Esophagus squamous epithelium (tissue), 5 donors: ENCODE measurements at places on chromosomes 3 and 15.

DNA sequence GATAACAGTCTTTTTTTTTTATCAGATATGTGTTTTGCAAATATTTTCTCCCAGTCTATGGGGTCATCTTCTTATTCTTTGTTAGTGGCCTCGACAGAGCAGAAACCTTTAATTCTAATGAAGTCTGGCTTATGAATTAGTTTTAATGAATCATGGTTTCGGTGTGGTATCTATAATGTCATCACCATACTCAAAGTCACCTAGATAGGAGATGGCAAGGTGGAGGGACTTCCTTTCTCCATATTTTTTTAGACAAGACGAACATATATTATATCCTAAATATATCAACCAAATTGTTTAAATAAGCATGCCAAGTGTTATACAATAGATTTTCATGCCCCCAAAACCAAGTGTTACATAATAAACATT lies 60.4 kb downstream of the CD200 start:
- no peak for DNase-seq

DNA sequence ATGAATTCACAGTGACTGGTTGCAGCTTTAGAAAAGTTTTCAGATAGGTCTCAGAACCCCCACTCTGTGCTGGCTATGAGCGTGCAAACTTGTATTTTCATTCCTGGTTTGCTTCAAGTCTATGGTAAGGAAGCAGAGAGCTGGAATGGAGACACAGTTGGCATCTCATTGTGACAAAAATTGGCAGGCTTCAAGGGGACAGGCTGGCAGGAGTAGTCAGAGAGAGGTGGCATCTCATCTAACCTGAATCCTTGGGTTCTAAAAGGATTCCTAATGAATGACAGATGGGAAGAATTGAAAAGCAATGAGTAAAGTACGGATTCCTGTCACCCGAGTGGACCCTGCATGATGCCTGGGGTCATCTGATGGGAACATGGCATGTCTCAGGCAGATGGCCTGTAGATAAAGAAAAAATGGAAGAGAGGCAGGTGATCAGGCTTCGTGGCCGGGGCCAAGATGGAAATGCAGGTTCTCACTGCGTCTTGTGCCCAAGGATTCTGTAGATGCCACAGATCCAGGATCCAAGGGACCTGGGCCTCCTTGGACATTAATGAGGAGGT lies 89.4 kb upstream of the ABHD17C start:
- DNase-seq = no peak

DNA sequence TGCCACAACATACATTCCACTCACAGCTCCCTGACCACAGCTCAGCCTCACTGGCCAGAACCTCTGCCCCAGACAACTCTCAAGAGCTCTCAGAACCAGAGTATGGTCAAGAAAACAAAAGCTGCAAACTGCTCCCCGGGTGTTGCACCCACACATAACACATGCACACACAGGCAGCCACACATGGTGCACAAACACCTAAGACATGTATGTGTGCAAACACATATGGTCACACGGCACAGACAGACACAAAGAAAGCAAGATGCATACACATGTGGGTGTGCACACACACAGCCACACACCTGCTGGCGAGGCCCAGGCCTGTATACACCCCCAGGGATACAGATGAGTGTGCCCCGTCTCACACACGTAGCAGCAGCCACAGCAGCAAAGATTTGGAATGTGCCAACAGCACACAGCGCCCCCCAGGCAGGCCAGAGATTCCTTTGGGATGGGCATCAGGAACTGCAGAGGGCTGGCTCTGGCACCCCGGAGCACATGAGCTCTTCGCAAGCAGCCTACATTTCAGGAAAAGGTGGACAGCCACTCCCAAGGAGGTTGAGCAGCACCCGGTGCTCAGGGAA lies 6.6 kb downstream of the KLF15 start:
- DNase-seq = no peak

- no peak for DNase-seq
Observed at GRCh38 chr3:32398531-32398930, 6.9 kb downstream of the CMTM7 start.

DNA sequence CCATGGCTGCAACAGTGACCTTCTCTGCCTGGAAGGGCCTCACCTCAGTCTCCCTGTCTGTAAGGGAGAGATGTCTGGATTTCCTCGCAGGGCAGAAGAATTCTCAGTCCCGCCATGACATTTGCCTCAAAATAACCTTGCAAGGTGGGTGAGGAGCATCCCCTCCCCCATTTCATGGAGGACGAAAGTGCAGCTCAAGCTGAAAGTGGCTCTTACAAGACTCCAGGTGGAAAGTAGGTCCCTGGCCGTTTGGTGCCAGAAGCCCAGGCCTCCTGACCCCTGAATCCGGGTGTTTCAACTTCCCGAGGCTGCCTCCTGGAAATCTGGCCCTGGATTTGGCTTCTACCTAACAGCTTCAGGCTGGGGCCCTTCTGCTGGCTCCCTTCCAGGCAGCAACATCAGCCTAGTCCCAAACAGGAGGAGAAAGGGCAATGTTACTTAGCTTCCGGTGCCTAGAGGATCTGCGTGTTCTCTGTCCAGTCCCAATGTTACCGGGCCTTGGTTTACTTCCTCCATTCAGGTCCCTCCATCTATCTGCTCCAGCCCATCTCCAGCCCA lies 769 bp upstream of the CSPG4 start:
- no peak for DNase-seq

DNA sequence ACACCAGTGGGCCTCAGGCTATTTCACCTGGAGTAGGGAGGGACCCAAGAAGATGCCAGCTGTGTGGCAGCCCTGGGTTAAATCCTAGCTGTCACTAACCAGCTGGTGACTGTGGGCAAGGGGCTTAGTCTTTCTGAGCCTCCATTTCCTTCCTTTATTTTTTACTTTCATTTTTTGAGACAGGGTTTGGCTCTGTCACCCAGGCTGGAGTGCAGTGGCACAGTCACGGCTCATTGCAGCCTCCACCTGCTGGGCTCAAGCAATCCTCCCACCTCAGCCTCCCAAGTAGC lies 108.0 kb upstream of the SMAD3 start:
- DNase-seq = no peak

DNA sequence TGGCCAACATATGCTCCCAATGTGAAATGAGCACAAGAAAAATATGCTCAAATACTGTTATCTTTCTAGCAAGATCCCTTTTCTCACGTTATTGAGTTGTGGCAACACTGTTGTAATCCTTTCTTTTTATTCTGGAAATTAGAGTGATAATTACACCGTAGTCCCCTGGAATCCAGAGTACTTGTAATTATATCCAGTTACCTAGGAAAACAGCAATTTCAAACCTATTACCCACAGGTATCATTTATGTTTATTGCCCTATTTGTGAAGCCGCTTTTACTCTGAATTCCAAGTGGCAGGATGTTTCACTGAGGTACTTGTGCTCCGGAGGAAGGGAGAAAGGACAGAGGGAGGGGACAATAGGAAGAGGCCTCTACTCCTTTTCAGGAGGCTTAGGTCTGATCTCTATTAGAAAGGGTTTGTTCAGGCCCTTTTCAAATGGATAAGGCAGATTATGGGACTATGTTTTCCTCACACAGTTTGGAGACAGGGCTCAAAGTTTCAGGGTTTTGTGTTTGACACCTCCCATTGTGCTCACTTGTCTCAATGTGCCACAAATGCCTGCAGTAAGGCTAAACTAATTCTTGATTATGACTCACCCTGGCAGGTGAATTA lies 646.6 kb downstream of the TUSC7 start:
- no peak for DNase-seq

DNA sequence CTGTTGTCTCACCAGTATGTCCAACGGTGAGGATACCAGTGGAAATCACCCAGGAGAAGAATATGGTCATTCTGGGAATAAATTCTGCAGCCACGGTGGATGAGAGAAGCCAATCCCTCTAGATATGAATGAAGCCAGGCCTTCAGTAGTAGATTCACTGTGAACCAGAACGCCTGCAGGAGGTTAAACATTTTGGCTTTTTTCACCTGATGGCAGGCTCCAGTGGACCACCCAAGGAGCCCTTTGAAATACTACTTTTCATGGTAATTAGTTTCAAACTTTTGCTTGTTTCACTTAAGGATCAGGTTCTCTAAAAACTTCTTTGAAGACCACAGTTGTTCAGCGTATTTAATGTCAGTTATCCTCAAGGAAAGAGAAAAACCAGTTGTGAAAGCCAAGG lies 353.4 kb downstream of the RORA start:
- no peak for DNase-seq

DNA sequence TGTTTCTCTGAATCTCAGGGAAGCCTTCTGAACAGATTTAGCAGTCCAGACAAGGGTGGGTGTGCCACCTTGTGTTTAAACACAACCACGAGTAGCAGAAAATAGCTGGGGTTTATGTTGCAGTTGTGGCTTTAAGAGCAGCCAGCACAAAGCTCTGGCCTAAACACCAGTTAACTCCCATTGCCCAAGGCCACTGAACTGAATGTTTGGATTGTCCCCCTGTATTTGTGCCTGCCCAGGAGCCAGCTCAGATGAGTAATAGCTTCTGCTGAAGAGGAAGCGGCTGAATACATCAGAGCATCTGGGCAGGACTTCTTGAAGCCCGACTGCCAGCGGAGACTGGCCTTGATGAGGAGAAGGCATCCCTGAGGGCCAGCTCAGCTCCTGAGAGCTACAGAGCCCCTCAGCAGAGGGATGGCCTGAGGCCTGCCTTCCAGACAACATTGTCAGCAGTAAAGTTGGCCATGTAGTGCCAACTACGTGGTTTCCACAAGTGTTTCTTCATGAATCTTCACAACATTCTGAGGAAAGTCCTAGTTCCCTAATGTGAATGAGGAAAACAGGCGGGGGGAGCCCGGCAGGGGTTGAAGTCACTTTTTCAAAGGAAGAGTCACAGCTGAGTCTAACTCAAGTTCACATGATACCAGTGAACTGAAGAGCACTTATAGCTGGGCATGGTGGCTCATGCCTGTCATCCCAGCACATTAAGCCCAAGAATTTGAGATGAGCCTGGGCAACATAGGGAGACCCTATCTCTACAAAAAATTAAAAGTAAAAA lies 65.8 kb upstream of the ZBTB38 start:
- DNase-seq = no peak

DNA sequence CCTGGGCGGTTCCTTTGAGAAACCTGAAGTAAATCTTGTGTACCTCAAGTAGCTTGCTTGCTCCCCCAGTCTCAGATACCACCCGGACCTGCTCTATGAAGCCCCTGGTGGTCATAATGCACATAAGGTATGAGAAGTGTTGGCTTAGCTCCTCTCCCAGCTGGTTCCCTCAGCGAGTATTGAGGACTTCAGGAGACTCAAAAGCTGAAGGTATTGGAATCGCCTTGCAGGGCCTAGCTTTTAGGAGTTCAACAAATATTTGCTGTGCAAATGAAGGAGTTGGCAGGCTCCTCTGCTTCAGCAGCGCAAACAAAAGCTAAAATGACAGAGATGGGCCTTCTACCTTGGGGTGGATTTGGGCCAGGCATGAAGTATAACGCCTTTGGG lies 1.7 kb downstream of the CMTM8 start:
- no peak for DNase-seq

DNA sequence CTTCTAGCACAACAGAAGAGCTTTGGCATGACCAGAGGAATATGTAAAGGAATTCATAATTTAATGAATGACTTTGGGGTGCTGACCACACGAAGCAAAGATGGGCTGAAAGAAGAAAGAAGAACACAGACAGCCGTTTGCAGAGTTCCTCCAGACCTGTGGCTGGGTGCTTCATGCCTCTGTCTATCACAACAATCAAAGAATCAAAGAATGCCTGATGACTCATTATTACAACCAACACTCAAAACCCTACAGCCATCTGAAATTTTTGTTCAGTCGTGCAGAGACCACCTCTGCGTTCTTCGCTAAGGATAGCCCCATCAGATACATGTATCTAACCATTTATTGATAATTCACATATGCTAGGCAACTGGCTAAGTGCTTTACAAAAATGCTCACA lies 129.0 kb upstream of the PRICKLE2 start:
- no peak for DNase-seq

DNA sequence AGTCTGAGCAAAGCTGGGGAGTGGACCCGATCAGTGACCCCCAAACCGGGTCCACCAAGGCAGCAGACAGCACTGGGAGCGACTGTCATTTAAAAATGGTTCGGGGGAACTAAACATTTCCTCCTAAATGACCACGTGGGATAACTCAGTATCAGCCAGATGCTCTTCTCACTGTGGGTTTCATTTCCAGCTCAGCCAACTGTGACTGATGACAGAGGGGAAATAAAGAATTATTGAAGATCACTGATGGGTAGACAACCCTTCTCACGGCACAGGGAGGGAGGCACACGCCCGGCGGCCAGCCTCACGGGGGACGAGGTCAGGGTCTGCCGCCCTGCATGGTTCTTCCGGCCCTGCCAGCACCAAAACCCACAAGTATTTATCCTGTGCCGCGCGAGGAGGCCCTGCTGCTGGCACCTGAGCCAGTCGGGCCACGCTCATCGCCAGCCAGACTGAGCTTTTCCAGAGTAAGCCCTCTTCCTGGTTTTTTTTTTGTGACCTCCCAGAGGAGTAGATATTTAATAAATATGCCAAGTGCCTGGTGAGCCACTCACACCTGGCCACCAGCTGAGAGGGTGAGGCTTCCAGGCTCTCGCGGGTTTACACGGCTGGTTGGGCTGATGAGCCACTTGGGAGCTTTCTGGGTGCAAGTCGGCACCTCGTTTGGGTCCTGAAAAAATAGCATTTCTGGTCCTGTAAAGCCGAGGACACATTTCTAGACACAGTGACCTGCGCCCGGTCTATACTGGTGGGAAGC lies 6.2 kb downstream of the MELTF start:
- no peak for DNase-seq

DNA sequence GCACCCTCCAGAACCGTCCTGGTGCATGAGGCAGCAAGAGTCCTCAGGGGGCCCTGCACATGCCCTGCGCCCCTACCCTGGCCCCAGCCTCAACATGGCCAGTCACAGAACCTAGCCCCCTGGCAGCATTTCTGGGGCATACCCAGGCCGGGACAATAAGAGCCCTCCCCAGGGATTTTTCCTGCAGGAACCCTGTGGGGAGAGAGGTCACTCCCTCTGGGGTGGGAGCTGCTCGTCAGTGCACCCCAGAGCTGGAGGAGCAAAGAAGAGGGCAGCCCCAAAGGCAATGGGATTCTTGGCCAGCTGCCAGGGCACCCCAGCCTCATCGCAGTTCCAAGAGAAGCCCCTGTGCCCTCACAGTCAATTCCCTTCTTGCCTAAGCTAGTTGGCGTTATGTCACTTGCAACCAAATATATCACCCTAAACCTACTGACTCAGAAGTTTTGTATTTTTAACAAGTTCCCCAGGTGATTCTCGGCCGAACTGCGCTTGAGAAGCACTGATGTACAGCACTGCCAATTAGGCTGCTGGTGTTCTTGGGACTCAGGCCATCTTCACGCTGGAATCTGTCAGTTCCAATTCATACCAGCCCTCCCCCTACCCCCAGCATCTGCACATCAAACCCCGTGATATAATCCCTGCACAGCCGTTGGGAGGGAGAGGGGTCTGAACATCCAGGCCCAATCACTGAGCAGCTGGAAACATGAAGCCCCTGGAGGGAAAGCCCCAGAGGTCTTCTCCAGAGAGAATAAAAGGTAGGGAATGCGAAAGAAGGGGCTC lies 87.5 kb upstream of the PRR20G start:
- DNase-seq = no peak

DNA sequence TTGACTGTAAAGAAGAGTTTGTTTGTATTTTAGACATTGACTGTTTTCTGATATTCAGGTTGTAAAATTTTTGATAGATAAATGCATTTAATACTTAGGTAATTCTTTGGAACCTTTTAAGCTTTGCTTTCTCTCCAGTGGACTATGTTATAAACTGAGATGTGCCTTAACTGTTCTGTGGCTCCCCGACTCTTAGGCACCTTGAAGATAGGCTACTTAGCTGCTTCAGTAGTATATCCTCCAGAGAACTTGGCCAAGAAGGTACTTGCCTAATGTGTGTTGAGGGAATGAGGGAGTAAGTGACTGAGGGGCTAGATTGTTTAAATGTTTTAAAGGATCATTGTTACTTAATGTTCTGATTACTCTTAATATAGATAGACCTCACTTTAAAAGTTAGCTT lies 141.3 kb upstream of the LRRFIP2 start:
- DNase-seq = no peak
